ENCODE measurements at places on chromosomes 3 and 15.

DNA sequence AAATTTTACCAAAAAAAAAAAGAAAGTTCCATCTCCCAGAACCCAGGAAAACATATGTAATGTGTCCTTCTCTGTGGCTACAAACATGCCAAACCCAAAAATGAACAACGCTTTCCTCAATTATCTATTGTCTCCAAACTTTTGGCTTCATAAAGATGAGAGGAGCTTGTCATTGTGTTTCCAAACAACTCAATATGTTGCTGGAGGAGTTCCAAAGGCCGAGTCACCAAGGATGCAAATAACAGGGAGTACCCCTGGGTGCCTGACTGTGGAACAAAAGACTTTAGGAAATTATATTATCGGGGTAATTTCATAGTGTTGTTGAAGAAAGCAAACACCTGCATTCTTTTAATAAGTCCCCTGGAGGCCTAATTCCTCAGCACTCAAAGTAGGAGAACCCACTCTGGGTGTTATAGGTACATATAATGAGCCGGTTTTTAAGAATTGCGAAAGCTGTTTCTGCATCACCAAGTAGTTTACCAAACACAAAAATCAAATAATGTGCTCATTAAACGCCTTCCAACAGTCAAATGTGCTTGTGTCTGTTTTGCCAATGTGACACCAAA is 206.3 kb upstream of the PRICKLE2 start:
- no peak for DNase-seq

- no peak for DNase-seq
Measured at GRCh38 chr3:53748512-53749271, 97.5 kb downstream of the CHDH start.

DNA sequence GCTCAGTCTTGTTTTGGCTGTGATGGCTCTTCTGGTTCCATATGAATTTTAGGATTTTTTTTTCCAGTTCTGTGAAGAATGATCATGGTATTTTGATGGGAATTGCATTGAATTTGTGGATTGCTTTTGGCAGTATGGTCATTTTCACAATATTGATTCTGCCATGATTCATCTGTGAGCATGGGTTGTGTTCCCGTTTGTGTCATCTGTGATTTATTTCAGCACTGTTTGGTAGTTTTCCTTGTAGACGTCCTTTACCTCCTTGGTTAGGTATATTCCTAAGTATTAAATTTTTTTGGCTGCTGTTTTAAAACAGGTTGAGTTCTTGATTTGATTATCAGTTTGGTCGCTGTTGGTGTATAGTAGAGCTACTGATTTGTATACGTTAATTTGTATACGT is 18.5 kb downstream of the TCF12 start:
- no peak for DNase-seq

DNA sequence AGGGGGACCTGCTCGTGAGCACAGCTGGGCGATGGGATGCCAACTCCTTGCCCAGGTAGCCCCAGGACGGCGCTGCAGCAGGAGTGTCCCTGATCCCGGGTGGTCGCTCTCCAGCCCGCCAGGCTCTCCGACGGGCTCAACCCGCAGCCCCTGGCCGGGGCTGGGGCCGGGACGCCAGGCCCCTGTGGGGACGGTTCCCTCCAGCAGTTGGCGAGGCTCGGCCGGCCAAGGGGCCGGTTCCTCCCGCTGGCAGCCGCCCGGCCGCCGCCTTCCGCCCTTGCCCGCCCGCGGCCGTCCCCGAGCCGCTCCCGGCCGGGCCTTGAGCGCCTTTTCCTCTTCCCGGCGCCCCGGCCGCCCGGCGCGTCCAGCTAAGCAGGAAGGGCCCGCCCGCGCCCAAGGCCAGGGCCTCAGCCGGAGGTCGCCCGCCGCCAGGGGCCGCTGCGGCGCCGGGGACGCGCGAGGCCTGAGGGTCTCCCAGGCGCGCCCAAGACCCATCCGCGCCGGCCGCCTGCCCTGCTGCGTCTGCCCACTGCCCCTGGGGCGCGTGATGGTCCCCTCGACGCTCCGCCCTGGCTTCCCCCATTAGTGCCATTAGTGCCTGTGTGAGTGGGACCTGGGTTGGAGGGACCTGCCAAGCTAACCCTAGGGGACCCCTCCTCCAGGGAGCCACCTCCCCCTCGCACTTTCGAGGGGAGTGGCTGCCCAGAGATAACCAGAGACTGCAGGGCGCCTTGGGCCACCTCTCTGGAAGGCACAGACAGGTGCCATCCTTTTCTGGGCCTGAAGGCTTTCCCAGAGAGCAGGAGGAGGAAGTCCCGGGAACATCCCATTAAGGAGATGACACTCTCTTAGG is 106.4 kb downstream of the FBLN2 start:
- no peak for DNase-seq

DNA sequence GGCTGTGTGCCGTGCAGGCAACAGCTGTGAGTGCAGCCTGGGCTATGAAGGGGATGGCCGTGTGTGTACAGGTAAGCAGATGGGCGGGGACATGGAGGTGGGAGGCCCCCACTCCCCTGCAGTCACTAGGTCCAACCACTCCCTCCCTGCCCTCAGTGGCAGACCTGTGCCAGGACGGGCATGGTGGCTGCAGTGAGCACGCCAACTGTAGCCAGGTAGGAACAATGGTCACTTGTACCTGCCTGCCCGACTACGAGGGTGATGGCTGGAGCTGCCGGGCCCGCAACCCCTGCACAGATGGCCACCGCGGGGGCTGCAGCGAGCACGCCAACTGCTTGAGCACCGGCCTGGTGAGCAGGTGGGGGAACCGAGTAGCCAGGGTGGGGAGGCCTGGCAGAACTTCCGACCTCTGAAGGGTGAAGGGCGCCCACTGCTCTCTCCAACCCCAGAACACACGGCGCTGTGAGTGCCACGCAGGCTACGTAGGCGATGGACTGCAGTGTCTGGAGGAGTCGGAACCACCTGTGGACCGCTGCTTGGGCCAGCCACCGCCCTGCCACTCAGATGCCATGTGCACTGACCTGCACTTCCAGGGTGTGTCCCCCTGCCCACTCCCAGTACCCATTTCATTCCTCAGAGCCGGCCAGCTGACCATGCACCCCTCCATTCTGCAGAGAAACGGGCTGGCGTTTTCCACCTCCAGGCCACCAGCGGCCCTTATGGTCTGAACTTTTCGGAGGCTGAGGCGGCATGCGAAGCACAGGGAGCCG is 11.6 kb downstream of the NT5DC2 start:
- DNase-seq, result no peak

DNA sequence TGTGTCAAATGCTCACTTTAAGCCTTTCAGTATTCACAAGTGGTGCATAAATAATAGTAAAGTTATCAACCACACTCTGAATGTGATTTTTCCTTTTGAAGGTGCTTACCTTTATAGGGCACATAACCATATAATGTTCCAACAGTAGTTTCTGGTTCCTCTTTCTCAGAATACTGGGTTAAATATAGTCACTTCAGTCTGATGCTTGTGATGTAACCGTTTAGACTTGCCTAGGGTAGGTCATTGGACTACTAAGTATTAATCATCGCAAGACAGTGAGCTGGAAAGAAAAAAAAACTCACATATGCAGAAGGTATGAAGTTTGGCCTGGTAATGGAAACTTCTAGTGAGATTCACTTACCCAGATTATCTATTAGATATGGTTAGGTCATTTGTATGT is 1.9 kb downstream of the KBTBD8 start:
- DNase-seq, result no peak

DNA sequence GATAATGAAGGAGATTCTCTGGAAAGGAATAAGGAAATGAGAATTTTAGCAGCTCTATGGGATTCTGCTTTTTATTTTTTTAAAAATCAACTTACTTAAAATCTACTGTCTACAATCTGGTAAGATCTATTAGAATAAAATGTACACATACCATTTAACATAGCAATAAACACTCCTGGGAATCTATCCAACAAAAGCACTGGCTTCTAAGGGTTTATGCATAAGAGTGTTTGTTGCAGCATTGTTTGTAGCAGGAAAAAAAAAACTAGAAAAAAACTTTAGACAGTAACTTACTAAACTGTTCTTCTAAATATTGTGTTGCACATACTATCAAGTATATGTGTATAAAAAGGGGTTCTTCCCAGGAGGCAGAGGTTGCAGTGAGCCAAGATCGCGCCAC is 15.7 kb upstream of the RBP1 start:
- no peak for DNase-seq

GRCh38 chr15:31887246-31887645 is 143.1 kb upstream of the CHRNA7 start:
- DNase-seq, result no peak

DNA sequence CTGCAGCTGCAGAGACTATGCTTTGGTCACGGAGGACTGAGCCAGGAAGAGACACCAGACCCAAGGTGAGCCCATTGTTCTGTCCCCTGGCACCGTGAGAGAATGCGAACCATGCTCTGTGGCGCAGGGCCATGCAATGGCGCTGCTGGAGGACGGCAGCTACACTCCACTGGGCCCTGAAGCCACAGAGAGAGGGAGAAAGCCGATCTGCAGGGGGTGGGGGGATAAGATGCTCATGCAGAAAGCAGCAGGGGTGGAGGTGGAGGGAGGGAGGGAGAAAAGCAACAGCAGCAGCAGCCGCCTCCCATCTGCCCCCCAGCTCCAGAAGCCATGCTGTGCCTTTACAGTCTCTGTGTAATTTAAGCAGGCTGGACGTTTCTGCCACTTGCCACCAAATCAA is 5.3 kb downstream of the BDH1 start:
- no peak for DNase-seq

DNA sequence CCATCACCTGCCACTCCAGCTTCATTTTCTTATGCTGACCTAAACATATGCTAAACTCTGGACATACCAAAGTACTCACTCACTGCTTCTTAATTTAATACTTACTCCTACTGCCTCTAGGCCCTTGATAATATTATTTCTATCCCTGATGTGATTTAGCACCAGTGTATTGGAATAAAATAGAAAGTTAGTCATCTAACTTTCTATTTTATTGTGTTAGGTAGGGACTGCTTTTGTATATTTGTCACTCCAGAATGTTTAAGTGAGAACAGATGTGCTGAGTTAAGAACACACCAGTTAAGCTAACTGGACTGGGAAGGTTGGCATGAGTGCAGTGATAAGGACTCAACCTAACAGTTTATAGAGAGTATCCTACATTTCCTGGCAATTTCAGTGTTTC is 6.5 kb upstream of the CLDN16 start:
- DNase-seq, result no peak

DNA sequence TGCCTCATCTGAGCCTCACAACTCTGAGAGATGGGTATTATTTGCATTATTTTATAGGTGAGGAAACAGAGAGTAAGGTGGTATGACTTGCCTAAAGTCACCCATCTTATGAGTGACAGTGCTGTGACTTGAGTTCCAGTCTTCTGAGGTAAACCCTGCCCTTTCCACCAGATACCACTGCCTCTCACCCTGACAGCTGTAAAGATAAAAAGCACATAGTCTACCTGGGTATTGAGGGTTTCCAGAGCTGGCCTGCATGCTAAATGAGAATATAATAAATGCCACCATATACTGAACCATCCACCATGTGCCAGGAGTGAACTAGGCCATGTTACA is 25.6 kb downstream of the RASGRP1 start:
- DNase-seq, result no peak

- DNase-seq, result no peak
Measured at GRCh38 chr3:98731720-98732285, 31.3 kb upstream of the ST3GAL6 start.

DNA sequence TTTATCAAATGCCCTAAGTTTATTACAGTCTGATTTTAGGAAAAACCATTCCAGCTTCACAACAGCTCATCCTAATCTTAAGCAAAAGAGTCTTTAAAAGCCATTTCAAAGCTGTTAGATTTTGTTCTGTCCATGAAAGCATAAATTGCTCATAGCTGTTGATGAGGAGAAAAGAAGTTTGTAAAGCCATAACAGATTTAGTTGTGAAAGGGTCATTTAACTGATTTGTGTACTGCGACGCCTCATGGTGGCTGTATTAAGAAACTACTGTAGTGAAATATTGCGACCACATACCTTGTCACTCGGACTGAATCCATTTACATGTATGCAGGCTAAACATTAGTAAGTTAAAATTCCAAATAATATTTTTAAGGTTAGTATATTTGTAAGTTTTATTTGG is 20.9 kb downstream of the BBX start:
- DNase-seq, result peak; percentile 13

- no peak for DNase-seq
Measured at GRCh38 chr15:46344915-46345314, 710.1 kb downstream of the SQOR start.

DNA sequence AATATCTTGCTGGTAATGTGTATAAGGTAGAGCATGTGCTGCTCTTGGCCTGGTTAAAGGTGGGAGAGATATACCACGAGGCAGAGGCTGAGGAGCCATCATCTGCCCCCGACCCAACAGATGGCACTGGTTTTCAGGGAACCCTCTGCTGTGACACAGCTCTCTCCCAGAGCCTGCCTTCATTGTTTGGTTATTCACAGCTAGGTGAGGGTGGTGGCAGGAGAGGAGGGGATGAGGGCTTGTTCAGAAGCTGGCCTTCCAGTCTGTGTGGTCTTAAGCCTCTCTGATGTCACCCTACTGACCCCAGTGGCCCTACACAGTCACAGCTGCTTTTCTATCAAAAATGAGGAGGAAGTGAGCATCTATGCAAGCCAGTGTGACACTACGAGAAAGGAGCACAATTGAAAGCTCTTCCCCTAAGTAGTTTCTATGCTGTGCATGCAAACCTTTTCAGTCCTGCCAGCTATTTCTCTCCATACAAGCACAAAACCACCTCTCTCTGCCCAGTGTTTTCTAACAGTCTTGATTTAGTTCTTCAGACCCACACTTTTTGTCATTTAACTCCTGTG is 258.4 kb upstream of the AGTR1 start:
- DNase-seq, result no peak

DNA sequence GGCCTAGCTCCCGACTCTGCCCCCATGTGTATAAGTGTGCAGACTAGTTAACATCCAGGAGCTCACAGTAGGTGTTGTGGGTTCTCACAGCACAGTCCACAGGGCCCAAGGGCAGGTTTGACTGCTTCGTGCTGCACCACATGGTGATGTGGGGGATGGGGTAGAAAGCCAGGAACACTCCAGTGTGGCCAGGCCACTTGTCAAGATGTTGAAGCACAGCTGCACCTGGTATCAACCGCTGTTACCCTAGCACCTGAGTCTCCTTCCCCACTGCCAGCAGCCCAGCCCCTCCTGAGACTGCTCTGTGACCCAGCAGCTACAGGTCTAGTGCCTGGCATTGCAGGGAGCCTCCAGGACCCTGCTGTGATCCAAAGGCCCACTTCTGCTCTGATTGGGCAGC is 53.4 kb downstream of the CHDH start:
- no peak for DNase-seq
